Astrocyte of the cerebellum (primary cell): ENCODE measurements at places on chromosomes 13 and 19.

GRCh38 chr13:41182231-41182630 is 12.1 kb downstream of the KBTBD7 start:
- DNase-seq, result no peak

DNA sequence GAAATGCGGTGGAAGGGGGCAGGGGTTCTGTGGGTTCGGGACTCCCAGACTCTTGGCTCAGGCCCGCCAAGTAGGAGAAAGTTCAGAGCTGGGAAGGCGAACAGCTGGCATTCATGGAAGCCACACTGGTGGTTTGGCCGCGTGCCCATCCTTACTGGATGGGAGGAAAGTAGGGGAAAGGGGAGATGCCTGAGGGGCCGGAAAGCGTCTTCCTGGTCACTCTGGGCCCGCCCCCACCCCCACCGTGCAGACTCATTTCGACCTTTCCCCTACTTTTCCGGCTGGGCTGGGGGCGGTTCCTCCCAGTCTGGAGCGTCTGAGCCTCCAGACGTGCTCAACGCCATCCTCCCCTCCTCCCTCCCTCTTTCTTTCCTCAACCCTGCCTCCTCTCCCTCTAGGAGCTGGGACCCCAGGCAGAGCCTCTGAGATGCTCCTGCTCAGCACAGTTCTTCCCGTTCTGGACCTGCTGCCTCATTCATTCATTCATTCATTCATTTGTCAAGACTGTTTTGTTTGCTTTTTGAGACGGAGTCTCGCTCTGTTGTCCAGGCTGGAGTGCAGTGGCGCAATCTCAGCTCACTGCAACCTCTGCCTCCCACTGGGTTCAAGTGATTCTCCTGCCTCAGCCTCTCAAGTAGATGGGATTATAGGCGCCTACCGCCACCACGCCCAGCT is 3.5 kb downstream of the ANGPTL4 start:
- DNase-seq, result peak; percentile 94

DNA sequence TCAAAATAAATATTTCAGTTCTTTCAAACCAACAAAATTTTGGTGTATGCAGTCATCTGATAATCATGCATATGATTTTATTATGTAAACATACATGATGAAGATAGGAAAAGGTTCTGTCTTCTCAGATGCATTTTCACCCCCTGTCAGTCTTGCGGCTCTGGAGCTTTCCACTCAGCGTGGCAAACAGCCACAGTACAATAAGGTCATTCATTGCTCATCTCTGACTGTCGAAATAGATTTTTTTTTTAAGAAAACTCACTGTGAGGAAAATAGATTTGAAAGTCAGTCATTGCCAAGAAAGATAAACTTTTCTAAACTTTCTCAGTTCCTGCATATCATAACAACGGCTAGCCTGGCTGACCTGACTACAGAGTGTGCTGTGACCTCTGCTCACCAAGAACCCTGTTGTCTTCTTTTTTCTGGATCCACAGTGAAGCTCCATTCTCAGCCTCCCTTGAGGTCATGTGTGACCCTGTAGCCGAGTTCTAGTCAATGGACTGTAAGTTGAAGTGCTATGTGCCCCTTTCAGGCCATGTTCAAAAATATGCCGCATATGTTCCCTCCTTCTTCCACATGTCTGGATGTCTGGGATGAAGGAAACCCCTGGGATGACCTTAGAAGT is 519.6 kb downstream of the KLF5 start:
- no peak for DNase-seq

- DNase-seq, result no peak
Observed at GRCh38 chr13:94427313-94427953, 52.0 kb downstream of the DCT start.

GRCh38 chr19:2755448-2755705 is 15.6 kb upstream of the SLC39A3 start:
- no peak for DNase-seq

GRCh38 chr13:41827507-41828213 is 133.2 kb downstream of the VWA8 start:
- DNase-seq, result peak; percentile 81

DNA sequence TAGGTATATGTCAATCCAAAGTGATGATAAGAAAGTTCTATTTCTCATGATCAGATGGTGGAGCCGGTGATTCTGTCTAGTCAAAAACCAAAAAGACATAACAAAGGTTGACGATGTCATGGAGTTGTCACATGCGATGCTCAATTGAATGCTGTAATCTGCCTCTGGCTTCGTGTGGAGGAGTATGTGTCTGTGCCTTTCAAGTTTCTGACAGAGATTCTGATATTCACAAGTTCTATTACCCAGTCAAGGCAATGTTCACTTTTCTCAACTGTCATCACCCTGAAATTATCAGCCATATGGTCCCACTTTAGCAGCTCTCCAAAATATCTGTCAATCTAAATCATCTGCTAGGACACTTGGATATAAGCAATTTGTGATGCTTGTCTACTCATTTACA is 367.6 kb upstream of the PRR20A start:
- no peak for DNase-seq

- no peak for DNase-seq
Observed at GRCh38 chr19:19077103-19077502, 13.3 kb downstream of the SLC25A42 start.

DNA sequence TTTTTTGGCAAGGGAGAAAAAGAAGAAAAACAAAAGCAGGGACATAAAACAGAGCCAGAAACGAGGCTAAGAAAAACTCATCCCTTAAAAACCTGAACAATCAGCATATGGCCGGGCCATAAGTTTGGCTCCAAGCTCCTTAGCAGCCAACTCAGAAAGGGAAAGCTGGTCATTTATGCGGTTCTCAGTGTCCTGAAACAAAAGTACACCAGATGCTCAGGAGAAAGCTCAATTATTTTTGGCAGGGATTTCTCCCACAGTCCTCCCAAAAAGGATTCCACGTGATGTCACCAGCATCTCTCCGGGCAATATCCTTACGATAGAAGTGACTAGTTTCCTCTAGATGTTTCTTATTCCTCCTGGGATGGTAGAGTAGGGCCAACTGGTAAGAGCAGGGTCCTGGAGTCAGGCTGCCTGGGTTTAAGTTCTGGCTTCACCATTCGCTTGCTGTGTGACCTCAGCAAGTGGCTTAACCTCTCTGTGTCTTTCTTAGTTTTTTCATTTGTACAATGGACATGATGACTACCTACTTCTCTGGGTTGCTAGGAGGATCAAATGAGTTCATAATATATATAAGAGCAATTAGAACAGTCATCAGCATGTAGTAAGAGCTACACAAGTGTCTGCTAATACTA is 34.0 kb downstream of the PIN1 start:
- no peak for DNase-seq

- DNase-seq, result no peak
Observed at GRCh38 chr19:38134540-38135149, 89.4 kb downstream of the DPF1 start.

GRCh38 chr13:44833139-44833538 is 156.1 kb downstream of the NUFIP1 start:
- DNase-seq, result no peak

GRCh38 chr13:22874839-22875238 is 305.9 kb upstream of the SGCG start:
- DNase-seq, result no peak

DNA sequence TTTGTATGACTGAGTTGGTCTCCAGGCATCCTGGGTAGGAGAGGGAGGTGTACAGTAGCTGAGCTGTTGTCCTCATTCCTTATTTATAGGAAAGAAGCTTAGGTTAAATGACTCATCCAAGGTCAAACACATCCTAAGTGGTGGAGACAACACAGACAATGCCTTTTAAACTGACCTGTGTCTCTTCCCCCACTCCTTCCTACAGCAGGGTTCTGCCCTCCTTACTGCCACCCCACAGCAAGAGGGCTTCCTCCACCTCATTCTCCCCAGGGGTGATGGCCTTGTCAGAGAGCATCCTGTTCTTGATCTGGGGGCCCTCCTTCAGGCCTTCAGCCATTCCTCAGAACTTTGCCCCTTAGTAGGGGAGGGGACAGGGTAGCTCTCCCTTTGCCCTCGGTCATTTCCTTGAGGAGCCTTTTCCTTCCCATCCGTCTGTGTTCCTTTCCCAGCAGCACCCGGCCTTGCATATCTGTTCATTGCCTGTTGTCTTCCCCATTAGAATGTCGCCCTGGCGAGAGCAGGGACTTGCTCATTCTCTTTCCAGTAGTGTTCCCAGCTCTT is 48.2 kb upstream of the GPI start:
- DNase-seq, result no peak

GRCh38 chr19:1153891-1154730 is 20.0 kb downstream of the SBNO2 start:
- no peak for DNase-seq

DNA sequence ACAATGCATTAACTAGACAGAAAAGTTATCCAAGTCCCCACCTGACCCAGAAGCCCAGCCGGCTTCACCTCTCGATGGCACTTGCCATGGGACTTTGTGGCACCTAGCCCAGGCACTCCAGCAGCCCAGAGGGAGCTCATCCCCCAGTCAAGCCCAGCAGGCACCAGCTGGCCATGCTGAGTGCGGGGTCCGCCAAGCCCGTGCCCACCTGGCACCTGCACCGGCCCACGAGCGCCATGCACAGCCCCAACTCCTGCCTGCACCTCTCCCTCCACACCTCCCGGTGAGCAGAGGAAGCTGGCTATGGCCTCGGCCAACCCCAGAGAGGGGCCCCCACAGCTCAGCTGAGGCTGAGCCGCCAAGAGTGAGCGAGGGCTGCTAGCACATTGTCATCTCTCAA is 1759.1 kb downstream of the OLFM4 start:
- DNase-seq, result no peak

- no peak for DNase-seq
Observed at GRCh38 chr13:106503272-106503671, 32.2 kb downstream of the EFNB2 start.

GRCh38 chr13:98144027-98144741 is 1.3 kb downstream of the FARP1 start:
- no peak for DNase-seq
